ENCODE measurements at places on chromosomes 12 and 14.
A peak's percentile ranks its signal among the peaks of the same experiment; 100 is the strongest.

- DNase-seq: no peak
These were observed 77.9 kb downstream of the SPATA7 start for GRCh38 chr14:88463318-88463717.

- peak; percentile 86 for DNase-seq
These were observed 428 bp downstream of the RNF41 start for GRCh38 chr12:56221232-56221756.

DNA sequence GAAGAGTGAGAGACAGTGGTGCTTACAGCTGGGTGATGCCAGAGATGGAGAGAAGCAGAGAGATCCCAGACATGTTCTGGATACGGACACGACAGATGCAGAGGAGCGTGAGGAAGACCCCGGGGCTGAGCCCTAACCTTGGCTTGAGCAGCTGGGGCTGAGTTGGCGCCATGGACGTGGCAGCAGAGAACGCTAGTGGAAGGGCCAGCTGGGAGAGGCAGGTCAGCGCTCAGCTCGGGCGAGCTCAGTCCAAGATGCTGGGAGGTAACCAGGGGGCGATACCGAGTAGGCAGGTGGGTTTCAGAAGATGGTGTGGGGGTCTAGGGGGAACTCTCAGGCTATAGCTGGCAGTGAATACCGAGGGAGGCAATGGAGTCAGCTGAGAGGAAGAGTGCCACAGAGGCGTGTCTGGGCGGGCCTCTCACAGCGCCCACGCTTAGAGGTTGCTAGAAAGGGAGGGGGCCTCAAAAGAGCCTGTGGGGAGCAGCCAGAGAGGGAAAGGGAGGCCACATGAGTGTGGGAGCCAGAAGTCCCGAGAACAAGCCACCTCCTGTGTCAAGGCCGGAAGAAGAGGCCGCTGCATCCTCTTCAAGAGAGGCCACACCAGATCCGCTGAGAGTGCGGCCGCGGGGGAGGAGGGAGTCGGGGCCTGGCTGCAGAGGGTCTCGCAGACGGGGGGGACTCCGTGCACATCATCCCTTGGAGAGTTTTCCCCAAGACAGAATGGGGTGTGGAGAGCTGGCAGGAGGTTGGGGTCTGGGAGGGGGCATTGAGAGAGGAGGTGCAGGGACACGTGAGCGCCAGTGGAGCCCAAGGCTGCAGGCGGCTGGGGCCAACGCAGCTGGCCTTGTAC lies 57.0 kb upstream of the DIO3 start:
- peak; percentile 27 for DNase-seq

GRCh38 chr12:63292471-63293221 lies 141.6 kb upstream of the AVPR1A start:
- DNase-seq: no peak

DNA sequence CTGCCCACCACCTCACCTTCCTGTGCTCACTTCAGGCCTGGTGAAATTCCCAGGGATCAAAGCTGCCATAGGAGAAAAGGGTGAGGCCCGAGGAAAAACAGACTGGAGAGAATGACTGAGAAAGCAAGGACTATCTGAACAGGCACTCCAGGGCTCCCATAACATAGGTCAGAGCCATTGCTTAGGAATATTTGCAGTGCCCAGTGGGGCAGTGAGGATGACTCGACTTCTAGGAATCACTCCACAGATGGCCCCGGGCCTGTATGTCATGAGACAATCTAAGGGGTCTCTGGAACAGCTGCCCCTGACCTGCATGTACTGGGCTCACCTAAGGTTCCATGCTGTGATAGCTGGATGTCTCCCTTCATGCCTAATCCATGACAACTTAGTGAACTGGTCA lies 51.6 kb downstream of the GPHB5 start:
- no peak for DNase-seq

DNA sequence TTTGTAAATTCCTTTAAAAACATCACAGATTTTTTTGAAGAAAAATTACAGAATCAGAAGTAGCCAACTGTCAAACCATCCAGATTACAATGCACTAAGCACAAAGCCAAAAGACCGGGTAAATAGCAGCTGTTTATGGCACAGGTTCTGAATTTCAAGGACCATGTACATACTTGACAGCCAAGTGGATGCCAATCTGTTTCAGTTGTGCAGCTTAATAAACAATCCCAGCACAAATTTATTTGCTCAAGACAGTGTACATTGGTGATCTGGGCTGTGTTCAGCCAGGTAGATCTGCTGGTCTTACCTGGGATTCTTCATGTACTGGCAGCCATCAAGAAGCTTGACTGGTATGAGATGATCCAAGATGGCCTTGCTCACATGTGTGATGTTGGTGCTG lies 229.8 kb upstream of the FLRT2 start:
- no peak for DNase-seq

DNA sequence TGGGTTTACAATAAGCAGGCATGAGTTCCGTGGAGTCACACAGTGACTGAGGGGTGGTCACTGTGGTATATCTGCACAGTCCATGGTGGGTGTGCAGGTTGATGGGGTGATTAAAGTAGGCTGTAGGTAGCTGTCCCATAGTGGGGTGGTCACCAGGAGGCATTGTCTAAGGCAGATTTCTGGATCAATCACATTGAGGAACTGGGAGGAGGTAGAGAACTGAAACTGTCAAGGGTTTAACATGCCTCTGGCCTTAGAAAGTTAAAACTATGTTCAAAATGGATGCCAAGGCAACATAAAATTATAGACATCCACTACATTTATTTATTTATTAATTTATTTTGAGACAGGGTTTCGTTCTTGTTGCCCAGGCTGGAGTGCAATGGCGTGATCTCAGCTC lies 8.3 kb downstream of the ADCK1 start:
- no peak for DNase-seq

All from right cardiac atrium (tissue), 5 donors.